GM12878 (cell line): ENCODE measurements at places on chromosomes 12 and 14. TPM values are rescaled to one million over a fixed set of nuclear protein-coding genes. Genes with fewer than 3 reads are reported as not detected.

The FERMT2 gene
- 22.6 and 26.6 TPM in 2 replicates for total RNA-seq

The OR4E2 gene
- total RNA-seq = not detected in 2 replicates

The RPS6KA5 gene
- total RNA-seq = 4.6 and 4.8 TPM in 2 replicates

The ERP27 gene
- 0.93 and 1.1 TPM in 2 replicates for total RNA-seq

The TAS2R9 gene
- 0.19 TPM in 1 of 2 replicates, not detected in the other for total RNA-seq

The SYCP3 gene
- total RNA-seq = 0.05 and 0.28 TPM in 2 replicates

The CARMIL3 gene
- total RNA-seq = 0.26 and 0.72 TPM in 2 replicates

The SLC25A47 gene
- total RNA-seq = not detected in 2 replicates

The SLC16A7 gene
- 10.6 and 12.5 TPM in 2 replicates for total RNA-seq

The AMDHD1 gene
- 0.15 TPM in 1 of 2 replicates, not detected in the other for total RNA-seq

The ARHGDIB gene
- total RNA-seq = 793 and 796 TPM in 2 replicates

DNA sequence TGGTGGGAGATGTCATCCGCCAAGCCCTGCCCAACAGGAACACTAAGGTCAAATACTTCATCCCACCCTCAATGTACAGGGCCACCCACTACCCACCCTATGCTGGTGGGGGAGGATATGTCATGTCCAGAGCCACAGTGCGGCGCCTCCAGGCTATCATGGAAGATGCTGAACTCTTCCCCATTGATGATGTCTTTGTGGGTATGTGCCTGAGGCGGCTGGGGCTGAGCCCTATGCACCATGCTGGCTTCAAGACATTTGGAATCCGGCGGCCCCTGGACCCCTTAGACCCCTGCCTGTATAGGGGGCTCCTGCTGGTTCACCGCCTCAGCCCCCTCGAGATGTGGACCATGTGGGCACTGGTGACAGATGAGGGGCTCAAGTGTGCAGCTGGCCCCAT lies 3.5 kb downstream of the B3GNT4 start:
- no peak overlapping the region for H3K27ac ChIP-seq
- peaks cover 5% of the 10 kb centered on the region for H3K27me3 ChIP-seq
- DNase-seq = no peak
- peaks cover 10% of the 10 kb centered on the region; the same call in 1 of the 2 replicates for H3K36me3 ChIP-seq
- no peak overlapping the region for H3K4me3 ChIP-seq
- H3K4me1 ChIP-seq = no peaks in the 10 kb centered on the region

GRCh38 chr14:103593577-103593976 lies 30.8 kb downstream of the COA8 start:
- H3K36me3 ChIP-seq = peaks cover 1% of the 10 kb centered on the region
- peaks cover 12% of the 10 kb centered on the region for H3K4me1 ChIP-seq
- H3K4me3 ChIP-seq = peak overlapping the region; percentile 36; the same call in 1 of the 2 replicates
- peak; percentile 62 for DNase-seq
- H3K27ac ChIP-seq = no peak overlapping the region
- no peaks in the 10 kb centered on the region for H3K27me3 ChIP-seq

GRCh38 chr12:21551841-21552465 lies 25.9 kb downstream of the SPX start:
- H3K4me3 ChIP-seq = no peak overlapping the region
- H3K27ac ChIP-seq = no peak overlapping the region
- H3K36me3 ChIP-seq = no peaks in the 10 kb centered on the region
- DNase-seq = no peak

GRCh38 chr14:78967111-78967809 lies 797.1 kb downstream of the NRXN3 start:
- no peak overlapping the region for H3K4me3 ChIP-seq
- H3K27ac ChIP-seq = no peak overlapping the region
- DNase-seq = no peak
- no peaks in the 10 kb centered on the region for H3K36me3 ChIP-seq
- no peaks in the 10 kb centered on the region for H3K27me3 ChIP-seq

DNA sequence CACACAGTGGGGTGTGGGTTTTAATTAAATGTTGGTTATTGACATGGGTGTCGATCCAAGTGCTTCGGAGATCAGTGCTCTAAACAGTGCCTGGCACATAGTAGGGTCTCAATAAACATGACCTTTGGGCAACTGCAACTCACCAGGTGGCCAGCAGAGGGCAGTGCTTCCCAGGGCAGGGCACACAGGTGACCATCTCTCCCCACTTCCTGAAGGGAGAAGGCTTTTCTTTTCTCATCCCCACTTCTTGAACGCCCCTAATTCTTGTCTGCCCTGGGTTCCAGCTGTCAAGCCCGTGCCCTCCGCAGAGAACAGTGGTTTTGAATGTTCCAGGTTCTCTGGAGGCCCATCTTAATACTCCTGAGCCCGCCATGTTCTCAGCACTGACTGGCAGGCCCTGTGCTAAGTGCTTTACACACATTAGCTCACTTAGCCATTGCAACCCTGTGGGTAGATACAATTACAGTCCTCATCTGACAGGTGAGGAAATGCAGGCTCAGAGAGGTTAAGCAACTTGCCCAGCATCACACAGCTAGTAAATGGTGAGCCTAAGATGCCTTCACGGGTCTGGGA lies 16.3 kb downstream of the RAPGEF3 start:
- H3K36me3 ChIP-seq = no peaks in the 10 kb centered on the region
- no peak overlapping the region for H3K4me3 ChIP-seq
- no peaks in the 10 kb centered on the region for H3K27me3 ChIP-seq
- DNase-seq = no peak

- H3K4me3 ChIP-seq = no peak overlapping the region
- peaks cover 5% of the 10 kb centered on the region; the same call in 1 of the 2 replicates for H3K4me1 ChIP-seq
- no peak overlapping the region for H3K27ac ChIP-seq
- H3K36me3 ChIP-seq = no peaks in the 10 kb centered on the region
These were observed 3.4 kb downstream of the PLEKHG3 start for GRCh38 chr14:64707661-64708060.

GRCh38 chr14:73757876-73758391 lies 43.8 kb upstream of the PNMA1 start:
- no peaks in the 10 kb centered on the region for H3K27me3 ChIP-seq
- DNase-seq = no peak
- H3K27ac ChIP-seq = peak overlapping the region; percentile 100
- H3K36me3 ChIP-seq = no peaks in the 10 kb centered on the region

DNA sequence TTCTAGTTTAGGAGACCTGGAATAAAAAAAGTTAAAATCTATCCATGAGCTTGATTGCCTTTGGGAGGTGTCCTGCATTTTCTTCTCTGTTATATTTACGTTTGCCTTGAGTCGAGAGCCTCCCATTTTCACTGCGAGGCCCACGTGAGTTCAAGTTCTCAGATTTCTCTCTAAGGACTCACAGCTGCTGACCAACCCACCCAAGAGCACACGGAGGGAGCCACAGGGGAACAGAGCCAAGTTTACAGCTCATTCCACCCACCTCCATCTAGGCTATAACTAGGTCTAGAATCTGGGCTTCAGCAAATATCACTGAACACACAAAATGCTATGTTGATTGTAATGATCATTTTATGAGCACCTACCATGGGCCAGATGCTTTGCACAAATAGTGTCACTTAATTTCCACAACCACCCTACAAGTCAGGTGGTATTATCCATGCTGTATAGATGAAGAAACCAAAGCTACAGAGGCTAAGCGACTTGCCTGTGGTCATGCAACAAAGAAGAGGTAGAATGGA lies 16.7 kb downstream of the ALDH1L2 start:
- no peaks in the 10 kb centered on the region for H3K36me3 ChIP-seq
- no peak for DNase-seq
- H3K27me3 ChIP-seq = no peaks in the 10 kb centered on the region
- H3K4me3 ChIP-seq = no peak overlapping the region

GRCh38 chr12:122062832-122063693 lies 15.5 kb upstream of the MLXIP start:
- no peaks in the 10 kb centered on the region for H3K27me3 ChIP-seq
- no peak overlapping the region for H3K4me3 ChIP-seq
- peaks cover 8% of the 10 kb centered on the region for H3K4me1 ChIP-seq
- H3K27ac ChIP-seq = no peak overlapping the region
- H3K36me3 ChIP-seq = peaks cover 2% of the 10 kb centered on the region; the same call in 1 of the 2 replicates

- no peaks in the 10 kb centered on the region for H3K36me3 ChIP-seq
- H3K27ac ChIP-seq = no peak overlapping the region
- no peak for DNase-seq
These were observed 142.6 kb upstream of the OTX2 start for GRCh38 chr14:56952766-56953473.

GRCh38 chr12:132389026-132389425 lies 59.6 kb upstream of the GALNT9 start:
- H3K27me3 ChIP-seq = peaks cover 1% of the 10 kb centered on the region
- H3K4me1 ChIP-seq = no peaks in the 10 kb centered on the region
- no peak for DNase-seq
- H3K4me3 ChIP-seq = no peak overlapping the region
- no peak overlapping the region for H3K27ac ChIP-seq

DNA sequence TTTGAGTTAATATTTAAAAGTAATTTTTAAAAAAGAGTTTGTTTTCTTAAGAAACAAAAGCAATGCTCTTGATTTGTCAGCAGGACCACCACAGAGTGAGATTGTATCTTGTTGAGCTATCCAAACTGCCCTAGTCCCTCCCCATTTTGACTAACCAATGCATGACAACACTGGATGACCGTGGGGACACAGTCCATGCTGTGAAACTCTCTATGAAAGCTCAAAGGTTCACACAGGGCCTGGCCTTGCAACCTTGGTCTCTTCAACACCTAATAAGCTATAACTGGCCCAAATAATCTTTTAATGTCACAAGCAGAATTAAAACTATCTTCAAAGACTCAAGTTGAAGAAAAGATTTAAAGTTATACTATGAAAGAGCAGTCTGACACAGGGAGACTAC lies 13.5 kb downstream of the ETFRF1 start:
- no peak overlapping the region for H3K4me3 ChIP-seq
- no peaks in the 10 kb centered on the region for H3K4me1 ChIP-seq
- H3K36me3 ChIP-seq = no peaks in the 10 kb centered on the region
- no peaks in the 10 kb centered on the region for H3K27me3 ChIP-seq
- no peak for DNase-seq
- no peak overlapping the region for H3K27ac ChIP-seq

- DNase-seq = no peak
- no peaks in the 10 kb centered on the region for H3K36me3 ChIP-seq
- no peaks in the 10 kb centered on the region for H3K4me1 ChIP-seq
- no peaks in the 10 kb centered on the region for H3K27me3 ChIP-seq
These were observed 12.4 kb upstream of the SLC6A15 start for GRCh38 chr12:84924981-84925380.

DNA sequence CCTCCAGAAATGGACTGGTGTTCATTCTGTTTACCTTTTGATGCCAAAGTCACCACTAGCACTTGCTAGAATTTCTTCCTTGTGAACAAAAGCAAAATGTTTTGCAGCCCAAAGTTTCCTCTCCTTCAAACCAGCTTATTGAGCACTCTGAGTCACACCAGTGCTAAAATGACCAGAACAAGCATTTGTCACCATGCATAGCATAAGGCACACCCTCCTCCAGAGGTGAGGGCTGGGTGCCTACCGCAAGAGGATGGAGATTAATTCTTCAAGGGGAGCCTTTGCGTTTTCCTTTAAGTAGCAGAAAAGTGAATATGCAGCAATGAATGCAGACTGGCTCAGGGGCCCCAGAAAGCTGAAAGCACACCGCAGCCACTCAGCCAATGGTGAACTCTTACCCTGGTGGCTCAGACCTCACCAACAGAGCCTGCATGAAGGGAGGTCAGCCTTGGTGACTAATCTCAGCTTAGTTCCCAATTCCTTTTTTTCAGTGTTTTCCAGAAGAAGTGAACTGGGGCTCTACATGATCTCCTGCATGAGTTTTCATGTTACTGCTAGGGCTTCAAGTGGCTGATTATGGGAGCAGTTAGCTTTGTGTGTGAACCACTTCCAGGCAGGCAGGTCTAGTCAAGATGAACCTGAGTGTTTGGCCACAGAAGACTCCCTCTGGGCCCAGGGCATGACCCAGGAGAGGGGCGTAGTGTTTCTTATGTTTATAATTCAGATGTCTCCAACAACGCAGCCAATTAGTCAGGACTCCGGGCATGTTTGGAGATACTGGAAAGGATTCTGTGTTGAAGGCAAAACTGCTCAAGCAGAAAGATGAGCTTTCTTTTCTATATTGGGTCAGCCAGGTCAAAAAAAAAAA lies 96.3 kb downstream of the PAX9 start:
- H3K27me3 ChIP-seq = no peaks in the 10 kb centered on the region
- H3K27ac ChIP-seq = no peak overlapping the region
- no peaks in the 10 kb centered on the region for H3K4me1 ChIP-seq
- no peak for DNase-seq

- H3K4me3 ChIP-seq = no peak overlapping the region
- H3K27me3 ChIP-seq = no peaks in the 10 kb centered on the region
- no peaks in the 10 kb centered on the region for H3K4me1 ChIP-seq
These were observed 700.6 kb downstream of the DIO2 start for GRCh38 chr14:79510659-79511058.

- no peaks in the 10 kb centered on the region for H3K27me3 ChIP-seq
- peaks cover 49% of the 10 kb centered on the region for H3K4me1 ChIP-seq
- H3K4me3 ChIP-seq = peak overlapping the region; percentile 26; the same call in 1 of the 2 replicates
- peak; percentile 78 for DNase-seq
- peak overlapping the region; percentile 91 for H3K27ac ChIP-seq
These were observed 41.8 kb upstream of the DHRS7 start for GRCh38 chr14:60206837-60207533.

DNA sequence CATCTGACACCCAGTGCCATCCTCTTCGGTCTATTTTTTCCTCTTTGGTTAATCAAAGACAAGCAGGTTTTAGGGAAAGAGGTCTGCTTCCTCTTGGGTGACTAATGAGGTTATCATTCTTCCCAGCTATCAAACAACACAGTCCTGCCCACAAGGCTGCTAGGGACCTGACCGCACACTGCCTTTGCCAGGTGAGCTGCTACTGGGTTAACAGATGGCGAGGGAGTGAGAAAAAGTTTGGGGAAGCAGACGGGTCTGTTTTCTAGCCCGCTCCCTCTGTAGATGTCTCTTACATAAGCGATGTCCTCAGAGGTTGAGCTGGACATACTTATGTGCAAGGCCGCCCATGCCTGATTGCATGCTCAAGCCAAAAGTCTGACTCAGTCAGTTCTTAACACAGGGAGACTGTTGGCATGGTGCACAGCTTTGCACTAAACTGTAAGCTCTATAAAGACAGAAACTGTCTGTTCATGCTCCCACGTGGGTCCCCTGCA lies 94.1 kb downstream of the SLC15A4 start:
- no peaks in the 10 kb centered on the region; the same call in 1 of the 2 replicates for H3K27me3 ChIP-seq
- no peaks in the 10 kb centered on the region for H3K36me3 ChIP-seq
- DNase-seq = no peak
- H3K4me3 ChIP-seq = no peak overlapping the region
- no peak overlapping the region for H3K27ac ChIP-seq

- DNase-seq = no peak
- no peaks in the 10 kb centered on the region for H3K4me1 ChIP-seq
- no peak overlapping the region for H3K27ac ChIP-seq
- H3K27me3 ChIP-seq = no peaks in the 10 kb centered on the region
- no peaks in the 10 kb centered on the region for H3K36me3 ChIP-seq
These were observed 104.6 kb downstream of the GALC start for GRCh38 chr14:87888136-87888999.

- no peak for DNase-seq
- no peaks in the 10 kb centered on the region for H3K36me3 ChIP-seq
- no peak overlapping the region for H3K4me3 ChIP-seq
- H3K4me1 ChIP-seq = no peaks in the 10 kb centered on the region
- no peak overlapping the region for H3K27ac ChIP-seq
- H3K27me3 ChIP-seq = no peaks in the 10 kb centered on the region
These were observed 63.3 kb upstream of the HSPB8 start for GRCh38 chr12:119115296-119115905.
